Pons (tissue), 1 donor: ENCODE measurements at places on chromosomes 12 and 14.

DNA sequence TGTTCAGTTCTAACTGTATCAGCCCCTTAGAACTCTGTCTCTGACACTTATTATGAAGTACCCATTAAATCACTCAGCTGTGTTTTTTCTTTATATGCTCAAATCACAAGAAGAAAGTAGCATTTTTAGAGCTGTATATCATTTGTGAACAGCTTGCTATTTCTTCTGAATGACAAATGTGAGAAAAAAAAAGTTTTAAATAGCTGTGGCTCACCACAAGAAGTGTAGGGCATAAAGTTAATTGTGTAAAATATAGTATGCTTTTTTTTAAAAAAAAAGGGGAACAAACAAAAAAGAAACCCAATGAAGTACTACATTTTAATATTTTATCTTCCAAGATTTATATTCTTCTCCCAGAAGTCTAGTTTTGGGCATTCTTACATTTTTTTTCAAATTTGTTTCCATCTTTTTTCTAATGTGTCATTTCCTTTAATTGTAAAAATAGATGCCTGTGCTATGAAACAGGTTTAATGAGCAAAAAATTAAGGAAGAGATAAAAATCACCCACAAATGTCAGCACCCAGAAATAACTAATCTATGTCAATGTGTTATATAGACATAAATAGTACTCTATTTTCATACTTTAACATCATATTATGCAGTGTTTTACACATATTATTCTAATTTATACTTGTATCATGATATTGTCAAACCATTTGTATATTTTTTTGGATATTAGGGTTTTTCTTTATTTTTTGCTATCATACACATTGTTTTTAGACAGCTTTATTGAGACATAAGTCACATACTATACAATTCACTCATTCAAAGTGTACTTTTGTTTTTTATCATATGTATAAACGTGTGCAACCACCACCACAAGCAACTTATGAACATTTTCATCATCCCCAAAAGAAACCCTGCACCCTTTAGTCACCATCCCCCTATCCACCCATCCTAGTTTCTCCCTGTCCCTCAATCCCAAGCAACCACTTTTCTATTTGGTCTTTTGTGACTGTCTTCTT is 22.4 kb upstream of the LRRK2 start:
- no peak for DNase-seq

DNA sequence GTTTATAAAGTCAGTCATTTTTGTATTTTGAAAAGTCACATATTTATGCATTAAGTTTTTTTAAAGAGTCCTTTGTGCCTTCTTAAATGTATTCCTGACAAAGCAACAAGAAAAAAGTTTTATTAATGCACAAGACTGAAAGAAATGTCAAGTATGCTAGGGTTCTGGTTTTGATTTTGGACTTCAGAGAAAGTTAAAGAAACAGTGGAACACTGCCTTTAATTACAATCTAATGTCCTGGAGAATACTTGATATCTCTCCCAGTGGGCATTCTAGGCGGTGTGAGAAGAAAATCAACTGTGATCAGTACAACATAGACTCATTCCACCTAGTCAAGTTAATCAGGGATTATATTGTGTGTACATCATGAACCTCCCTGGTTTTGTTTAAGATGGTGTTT is 49.9 kb downstream of the PRICKLE1 start:
- no peak for DNase-seq

- no peak for DNase-seq
Measured at GRCh38 chr12:18859400-18859799, 121.5 kb downstream of the CAPZA3 start.

- no peak for DNase-seq
Measured at GRCh38 chr12:33945438-33945784, 76.9 kb upstream of the ALG10 start.

DNA sequence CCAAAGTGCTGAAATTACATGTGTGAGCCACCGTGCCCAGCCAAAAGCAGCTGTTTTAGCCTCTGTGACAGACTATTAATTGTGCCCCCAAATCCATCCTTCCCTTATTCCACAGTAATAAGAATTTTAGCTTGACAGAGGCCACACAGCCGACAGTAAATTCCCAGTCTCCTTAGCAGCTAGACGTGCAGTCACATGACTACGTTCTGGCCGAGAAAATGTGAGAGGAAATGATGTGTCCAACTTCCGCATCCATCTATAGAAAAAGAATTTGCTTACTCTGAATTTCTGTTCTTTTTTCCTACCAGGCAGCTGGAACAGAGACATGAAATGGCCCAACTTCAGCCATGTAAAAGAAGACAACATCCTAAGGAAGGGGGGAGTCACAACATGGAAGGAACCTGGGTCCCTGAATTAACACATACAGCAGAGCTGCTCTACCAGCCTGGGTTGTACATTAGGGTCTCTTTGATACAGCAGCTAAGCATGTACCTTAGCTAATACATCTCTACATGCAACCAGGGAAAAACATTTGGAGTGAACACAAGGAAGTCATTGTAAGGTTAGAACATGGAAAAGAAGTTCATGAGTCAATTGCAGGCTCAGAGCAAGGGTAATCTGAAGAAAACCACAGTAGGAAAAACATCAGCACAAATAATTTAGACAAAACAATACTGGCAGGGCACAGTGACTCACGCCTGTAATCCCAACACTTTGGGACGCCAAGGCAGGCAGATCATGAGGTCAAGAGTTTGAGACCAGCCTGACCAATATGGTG is 35.5 kb downstream of the CIT start:
- no peak for DNase-seq
